ENCODE measurements at places on chromosomes 7 and 10.

DNA sequence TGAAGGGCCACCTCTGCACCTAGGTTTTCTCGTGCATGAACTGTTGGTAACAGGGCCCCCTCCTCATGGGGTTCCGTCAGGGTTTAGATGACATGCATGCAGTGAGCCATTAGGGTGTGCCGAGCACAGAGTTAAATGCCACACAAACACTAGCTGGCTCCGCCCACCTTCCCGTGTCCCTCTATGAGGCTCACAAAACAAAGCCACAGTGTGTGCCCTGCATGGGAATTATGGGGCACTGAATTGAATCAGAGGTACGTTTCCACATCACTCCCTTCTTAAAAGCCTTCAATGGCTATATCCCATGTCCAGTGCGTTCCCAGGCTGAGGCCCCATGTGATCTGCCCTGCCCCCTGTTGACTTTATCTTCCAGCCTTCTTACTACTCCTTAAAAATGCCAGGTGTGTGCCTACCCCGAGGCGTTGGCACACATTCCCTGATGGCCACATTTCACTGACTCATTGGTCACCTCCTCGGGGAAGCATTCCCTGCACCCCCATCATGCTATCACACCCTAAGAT lies 35.7 kb downstream of the GSDME start:
- no peak for DNase-seq

DNA sequence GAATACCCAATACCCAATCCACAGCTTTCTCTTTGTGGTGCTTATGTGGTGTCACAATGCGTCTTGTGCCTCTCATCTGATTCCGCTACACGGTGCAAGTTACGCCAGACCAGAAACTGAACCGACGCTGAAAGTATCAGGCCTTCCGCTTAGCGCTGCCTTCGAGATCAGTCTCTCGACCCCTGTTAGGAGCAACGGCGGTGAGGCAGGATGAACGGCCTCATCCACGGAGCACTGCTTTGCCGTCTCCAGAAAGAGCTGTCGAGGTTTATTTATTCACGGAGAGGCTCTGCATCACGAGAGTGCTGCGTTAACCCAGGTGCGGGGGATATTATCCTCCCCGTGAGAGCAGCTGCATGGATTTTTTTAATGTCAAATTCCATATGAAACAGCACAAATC lies 464.3 kb downstream of the DNAJB6 start:
- no peak for DNase-seq

- no peak for DNase-seq
Observed at GRCh38 chr10:104327745-104328645, 10.3 kb downstream of the ITPRIP start.

GRCh38 chr10:34580643-34581042 lies 234.5 kb downstream of the PARD3 start:
- DNase-seq = no peak

- DNase-seq = no peak
Observed at GRCh38 chr10:124655191-124656112, 88.7 kb downstream of the FAM53B start.
